Daoy (cell line): ENCODE measurements at places on chromosomes 1 and 21. TPM values are rescaled to one million over a fixed set of nuclear protein-coding genes. Genes with fewer than 3 reads are reported as not detected.
A peak's percentile ranks its signal among the peaks of the same experiment; 100 is the strongest.

PTAFR gene
- 0.17 and 0.89 TPM in 2 replicates for total RNA-seq

TEX50 gene
- not detected in 2 replicates for total RNA-seq

SLFNL1 gene
- not detected in 2 replicates for total RNA-seq

TMPRSS15 gene
- total RNA-seq = 0.03 and 0.23 TPM in 2 replicates

DNA sequence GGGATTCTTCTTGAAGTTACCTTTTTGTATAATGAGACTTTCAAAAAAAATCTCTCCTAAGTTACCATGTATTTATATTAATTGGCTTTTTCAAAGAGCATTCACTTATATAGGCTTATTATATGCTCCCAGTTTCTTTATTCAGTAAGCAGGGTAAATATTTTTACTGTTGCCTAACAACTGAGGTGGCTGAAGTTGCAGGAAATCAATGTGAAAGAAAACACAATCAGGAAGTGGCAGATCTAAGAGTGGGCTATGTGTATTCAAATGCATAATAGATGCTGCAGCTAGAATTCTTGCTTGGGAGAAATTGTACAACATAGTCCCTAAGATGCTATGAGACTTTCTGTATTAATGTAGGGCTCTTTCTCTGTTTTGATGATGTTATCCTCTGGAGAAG lies 606.9 kb downstream of the NUF2 start:
- DNase-seq = no peak

GRCh38 chr1:156433602-156434001 lies 64.6 kb downstream of the RHBG start:
- DNase-seq = no peak

- no peak for DNase-seq
Measured at GRCh38 chr1:98044766-98045165, 123.9 kb upstream of the DPYD start.

DNA sequence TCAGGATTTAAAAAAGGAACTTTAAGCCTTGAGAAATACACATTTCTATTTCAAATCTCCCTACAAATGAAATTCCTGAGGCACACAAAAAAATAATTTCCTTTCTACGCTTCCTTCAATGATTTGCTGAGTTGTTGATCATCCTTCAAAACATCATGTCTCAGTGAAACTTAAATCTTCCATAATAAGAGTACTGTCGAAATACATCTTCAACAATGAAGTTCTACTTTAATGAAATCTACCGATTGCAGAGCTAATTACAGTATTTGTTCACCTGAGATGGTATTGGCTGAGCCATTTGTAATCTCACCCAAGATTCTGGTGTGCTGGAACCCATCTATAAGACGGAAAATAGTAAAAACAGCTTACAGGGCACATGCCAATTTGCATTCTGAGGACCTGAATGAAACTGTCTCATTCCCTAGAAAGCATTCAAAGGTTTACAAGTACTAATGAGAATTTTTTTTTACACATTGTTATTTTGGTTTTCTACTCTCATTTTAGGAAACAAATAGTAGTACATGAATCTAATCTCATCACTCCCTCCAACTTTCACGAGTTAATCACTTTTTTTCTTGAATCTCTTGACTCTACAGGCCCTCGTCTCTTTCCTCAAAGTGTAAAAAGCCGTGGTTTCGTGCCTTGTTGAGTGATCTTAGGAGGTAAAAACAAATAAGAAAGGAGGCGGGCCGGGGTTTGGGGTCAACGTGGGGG lies 1.1 kb downstream of the CHML start:
- no peak for DNase-seq

GRCh38 chr1:57839067-57839466 lies 415.2 kb upstream of the DAB1 start:
- peak; percentile 65 for DNase-seq

- no peak for DNase-seq
Measured at GRCh38 chr1:178495741-178496409, 889 bp downstream of the CLEC20A start.
